Stimulated activated CD4-positive, alpha-beta T cell treated with anti-CD3 and anti-CD28 coated beads, Interleukin-1b, Interleukin-23, amount 100 ng/mL, for 1 hour (primary cell): ENCODE measurements at places on chromosomes 12 and 14.

DNA sequence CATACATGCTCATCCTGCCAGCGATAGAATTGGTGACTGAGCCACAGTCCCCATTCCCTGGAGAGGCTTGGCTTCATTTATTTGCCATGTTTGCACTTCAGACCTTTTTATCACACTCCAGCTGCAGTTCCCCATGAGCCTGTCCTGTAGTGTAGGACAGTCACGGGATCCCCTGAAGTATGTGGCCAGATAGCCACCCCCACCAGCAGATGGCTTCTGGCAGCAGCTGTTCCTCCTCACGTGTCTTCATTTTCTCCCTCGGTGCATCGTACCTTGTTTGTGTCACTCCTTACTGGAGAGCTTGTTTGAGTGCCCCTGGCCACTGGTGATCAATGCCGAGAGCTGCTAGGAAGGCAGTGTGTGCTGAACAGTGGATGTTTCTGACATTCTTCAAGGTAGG, 40.2 kb downstream of the UBE3B start:
- no peak for DNase-seq

DNA sequence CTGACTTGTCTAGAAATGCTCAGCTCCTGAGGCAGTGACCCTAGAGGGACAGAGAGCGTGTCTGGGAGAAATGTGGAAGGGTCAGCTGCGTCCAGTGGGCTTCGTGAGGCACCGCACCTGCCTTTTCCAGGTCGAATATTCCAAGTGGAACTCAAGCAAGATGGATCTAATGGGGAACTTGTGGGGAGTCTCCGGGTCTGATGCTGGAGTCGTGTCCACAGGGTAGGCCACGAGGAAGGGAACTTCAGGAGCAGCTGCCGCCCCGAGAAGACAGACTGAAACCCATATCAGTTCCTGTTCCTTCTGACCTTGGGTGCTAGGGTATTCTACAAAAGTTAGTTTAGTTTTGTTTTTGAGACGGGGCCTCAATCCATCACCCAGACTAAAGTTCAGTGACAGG, 67.5 kb downstream of the TNFAIP2 start:
- no peak for DNase-seq

- no peak for DNase-seq
Observed at GRCh38 chr12:23770202-23770938, 179.1 kb downstream of the SOX5 start.

- no peak for DNase-seq
Observed at GRCh38 chr12:108352591-108352990, 13.5 kb upstream of the CMKLR1 start.

DNA sequence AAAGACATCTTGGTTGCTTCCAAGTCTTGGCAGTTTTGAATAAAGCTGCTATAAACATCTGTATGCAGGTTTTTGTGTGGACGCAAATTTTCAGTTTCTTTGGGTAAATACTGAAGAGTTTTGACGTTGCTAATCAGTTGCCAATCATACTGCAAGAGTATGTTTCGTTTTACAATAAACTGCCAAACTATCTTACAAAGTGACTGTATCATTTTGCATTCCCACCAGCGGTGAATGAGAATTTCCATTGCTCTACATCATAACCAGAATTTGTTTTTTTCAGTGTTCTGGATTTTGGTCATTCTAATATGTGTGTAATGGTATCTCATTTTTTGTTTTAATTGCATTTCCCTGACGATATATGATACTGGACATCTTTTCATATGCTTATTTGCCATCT, 190.8 kb upstream of the PARP11 start:
- no peak for DNase-seq

DNA sequence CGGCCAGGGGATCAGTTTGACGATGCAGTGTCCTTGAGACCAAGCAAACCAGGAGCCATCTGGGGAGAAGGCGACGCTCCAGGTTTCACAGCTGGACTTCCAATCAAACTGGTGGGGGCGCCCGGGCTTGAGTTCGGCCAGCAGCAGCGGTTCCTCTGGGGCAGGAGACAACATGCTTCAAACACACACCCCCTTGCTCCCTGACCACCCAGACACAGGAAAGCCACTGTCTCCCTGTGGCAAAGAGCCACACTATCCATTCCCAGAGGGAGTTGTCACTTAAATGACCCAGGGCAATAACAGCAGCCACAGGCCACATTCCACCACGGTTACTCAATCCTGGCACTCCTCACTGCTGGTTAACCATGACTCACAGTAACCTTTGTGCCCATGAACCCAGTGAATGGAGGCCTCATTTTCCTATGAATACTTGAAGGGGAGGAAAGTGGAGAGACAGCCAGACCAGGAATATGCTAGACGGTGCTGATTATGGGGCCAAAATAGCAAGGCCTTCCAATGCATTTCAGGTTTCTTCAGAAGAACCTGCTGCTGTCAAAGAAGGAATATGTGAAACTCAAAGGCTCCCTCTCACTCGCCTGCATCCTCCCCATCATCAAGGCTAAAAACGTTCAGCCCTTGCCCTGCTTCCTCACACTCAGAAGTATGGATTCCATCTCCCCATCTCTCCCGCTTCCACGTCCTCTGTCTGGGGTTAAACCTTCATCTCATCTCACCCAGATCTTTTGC, 8.5 kb downstream of the WSB2 start:
- no peak for DNase-seq

- no peak for DNase-seq
Observed at GRCh38 chr12:93550748-93551611, 21.5 kb upstream of the SOCS2 start.

DNA sequence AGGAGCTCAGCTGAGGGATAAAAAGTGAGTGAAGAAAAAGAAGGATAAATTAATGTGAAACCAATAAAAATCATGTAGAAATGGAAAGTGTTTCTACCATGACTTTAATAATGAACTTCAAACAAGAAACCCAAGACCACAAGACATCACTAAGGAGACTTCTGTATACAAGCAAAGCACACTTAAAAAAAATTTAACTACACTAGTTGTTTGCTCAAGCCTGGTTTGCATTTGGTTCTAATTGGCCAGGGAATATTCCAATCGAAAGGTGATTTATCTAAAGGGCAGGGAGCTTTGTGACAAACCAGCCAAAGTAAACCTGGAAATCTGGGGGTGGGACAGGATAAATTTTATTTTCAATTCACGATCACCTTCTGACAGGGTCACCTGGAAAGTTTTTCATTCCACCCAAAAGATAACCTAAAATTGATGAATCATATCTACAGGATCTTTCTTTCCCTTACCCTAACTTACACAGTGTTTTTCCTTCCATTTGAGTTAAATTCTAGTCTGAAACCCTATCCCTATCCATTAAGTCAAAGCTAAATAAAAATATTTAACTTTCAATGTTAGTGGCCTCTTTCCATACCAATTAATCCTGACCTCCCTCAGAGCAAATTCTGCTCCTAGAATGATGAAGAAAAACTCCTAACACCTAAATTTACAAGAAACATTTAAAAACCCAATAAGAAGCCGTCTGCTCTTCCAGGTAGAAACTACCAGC, 2.6 kb downstream of the EGLN3 start:
- no peak for DNase-seq
